ENCODE measurements at places on chromosomes 11 and 22.

- no peak for DNase-seq
Observed at GRCh38 chr22:19853879-19854777, 546 bp downstream of the GNB1L start.

DNA sequence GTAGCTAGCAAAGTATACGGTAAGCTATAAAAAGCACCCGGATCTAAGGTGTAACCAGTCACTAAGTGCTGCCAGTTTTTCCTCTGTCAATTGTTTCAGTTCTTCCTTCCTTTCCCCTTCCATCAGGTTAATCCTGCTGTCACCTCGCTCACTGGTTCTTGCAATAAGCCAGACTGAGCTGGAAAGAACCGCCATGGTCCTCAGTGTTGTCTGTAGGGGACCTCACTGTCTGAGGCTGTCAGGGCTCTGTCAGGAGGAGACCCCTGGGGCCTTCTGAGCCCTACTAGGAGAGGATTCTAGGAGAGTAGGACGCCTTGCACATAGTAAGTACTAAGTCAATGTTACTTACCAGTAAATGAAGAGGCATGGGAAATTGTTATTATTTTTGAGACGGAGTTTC, 1.4 kb upstream of the TBC1D22A start:
- no peak for DNase-seq

DNA sequence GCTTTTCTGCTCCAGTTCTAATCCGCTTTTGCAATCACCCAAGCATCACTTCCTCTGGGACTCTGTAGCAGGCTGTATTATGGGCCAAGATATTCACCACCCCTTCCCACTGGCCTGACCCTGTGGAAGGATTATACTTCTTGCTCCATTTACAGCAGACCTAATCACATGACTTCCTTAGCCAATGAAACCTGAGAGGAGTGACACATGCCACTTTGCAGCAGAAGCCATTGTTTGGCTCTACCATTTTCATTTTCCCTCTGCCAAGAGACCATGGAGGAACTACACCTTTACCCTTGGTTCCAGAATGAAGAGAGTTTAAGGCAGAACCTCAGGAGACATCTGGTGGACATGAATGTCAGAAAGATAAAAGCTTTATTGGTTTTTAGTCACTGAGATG, 134.9 kb upstream of the HSD17B12 start:
- DNase-seq = no peak

- no peak for DNase-seq
Observed at GRCh38 chr11:73267906-73268540, 4.1 kb upstream of the P2RY6 start.

- DNase-seq = peak; percentile 33
Observed at GRCh38 chr11:6362873-6363678, 27.2 kb upstream of the SMPD1 start.

All from AG04449 (cell line).